NCI-H1092 (cell line): ENCODE measurements at places on chromosomes 5 and 9.

DNA sequence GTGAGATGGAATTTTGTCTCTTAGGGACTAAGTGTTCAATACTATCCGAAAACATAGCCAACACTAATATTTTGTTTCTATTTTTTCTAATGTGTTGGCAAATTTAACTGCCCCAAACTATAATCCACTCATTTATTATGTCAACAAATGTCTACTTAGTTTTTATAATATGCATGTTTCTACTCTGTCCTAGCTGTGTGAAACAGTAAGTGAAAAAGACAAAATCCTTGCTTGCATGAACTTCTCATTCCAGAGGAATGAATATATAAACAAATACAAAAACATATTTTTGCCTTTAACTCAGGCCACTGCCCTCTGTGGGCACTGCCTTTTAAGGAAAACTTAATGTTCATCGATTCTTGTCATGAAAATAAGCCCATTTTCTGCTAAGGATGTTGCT is 1275.4 kb upstream of the CDH18 start:
- no peak for DNase-seq

- no peak for DNase-seq
These were observed 82.4 kb upstream of the IFNK start for GRCh38 chr9:27441741-27442070.

DNA sequence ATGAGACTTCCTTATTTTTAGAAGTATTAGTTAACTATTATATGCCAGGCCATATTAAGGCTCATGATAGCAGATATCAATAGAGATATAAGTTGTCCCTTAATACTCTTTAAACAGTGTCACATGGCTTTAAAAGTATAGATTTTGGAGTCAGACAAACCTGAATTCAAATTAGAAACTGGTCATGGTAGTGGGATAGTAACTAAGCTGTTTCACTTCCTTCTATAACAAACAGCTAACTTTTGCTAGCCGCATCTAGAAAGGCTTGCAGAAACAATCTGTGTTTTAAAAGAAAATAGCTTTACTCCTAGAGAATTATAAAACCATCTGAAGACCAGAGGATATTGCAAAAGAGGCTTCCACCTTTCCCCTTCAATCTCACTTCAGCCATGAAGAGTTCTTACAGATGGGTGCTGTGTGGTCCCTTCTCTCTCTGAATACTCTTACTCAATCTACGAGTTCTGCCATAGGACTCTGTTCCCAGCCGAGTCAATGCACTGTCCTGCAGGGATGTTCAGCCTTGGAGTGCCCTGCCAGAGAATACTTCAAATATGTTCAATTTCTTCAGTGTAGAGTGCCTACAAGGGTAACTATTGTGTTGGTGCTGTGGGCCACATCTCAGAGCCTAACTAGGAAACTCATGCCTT is 810.2 kb downstream of the EFNA5 start:
- no peak for DNase-seq

GRCh38 chr5:82129723-82130285 is 148.3 kb downstream of the RPS23 start:
- no peak for DNase-seq

DNA sequence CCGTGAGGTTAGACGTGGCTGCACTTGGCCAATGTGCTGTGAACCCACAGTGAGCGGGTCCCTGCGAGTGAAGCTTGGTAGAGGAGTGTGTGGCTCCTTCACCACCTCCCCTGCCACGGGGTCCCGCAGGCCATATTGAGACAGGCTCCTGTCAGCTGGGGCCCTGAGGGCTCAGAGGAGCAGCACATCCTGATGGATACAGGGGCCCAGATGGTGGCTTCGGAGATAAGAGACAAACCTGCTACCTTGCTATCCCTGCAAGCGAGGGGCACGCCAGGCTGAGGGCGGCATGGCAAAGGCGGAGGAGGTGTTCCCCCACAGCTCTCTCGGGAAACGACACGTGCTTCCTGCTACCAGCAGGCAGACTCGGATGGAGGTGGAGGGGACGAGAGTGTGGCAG is 33.1 kb downstream of the SLC6A3 start:
- DNase-seq, result no peak

DNA sequence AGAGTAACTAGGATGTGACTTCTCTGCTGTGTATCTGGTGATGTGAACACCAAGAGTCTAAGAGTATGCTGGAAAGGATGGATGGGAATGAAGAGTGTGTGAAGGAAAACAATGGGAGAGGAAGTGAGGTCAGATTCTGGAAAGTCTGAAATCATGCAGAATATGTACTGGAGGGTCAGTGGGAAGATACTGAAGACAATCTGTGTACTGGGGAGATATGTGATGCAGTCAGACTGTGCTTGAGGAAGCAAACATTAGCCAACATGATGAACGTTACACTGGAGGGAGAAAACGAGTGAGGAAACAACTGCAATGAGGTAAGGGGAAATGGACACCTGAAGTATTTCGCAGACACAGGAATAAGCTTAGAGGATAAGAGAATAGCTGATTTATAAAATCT is 105.7 kb downstream of the NR3C1 start:
- no peak for DNase-seq

- no peak for DNase-seq
These were observed 128.2 kb upstream of the HAND1 start for GRCh38 chr5:154606246-154606645.
